ENCODE measurements at places on chromosomes 6 and 20.

DNA sequence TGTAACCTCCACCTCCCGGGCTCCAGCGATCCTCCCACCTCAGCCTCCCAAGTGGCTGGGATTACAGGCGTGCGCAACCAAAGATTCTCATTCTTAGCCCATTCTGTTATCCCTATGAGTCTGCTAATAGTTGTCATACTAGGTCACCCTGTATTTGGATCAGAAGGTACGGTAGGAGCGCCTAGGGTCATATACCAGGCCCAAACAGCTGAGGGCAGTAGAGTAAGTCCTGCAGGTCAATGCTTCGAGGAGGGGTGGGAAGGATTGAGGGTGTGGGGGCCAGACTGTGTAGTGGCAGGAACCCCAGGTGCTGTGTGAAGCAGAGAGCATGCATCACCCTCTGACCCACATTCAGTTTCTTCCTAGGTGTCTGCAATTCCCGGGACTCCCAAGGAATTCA is 22.7 kb upstream of the POU5F1 start:
- DNase-seq, result no peak

DNA sequence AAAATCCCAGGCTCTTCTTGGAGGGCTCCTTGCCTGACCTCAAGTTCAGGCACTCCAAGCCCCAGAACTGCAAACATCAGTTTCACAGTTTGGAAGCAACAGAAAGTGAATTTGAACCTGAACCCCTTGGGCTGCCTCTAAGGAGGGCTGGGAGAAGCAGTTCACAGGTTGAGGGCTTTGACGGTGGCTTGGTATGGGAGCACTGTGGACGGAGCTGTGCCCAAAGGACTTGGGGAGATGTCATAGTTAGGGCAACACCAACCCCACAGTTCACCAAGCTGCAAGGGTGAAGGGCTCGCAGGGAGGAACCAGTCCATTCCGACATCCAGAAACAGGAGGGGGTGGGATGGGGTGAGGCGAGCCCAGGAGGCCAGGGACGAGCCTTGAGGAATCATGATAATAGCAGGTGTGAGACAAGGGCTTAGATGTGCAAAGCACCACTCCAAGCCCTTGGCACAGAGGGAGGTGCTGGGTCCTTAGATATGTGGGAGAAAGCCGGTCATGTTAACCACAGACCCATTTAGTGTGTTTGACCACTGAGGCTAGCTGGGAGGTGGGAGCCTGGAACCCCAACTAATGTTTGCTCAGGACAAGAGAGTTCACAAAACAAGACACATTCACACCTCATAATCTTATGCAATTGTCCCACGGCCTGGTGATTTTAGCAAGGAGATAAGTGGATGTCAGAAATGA is 4.3 kb downstream of the CEBPB start:
- DNase-seq, result no peak

DNA sequence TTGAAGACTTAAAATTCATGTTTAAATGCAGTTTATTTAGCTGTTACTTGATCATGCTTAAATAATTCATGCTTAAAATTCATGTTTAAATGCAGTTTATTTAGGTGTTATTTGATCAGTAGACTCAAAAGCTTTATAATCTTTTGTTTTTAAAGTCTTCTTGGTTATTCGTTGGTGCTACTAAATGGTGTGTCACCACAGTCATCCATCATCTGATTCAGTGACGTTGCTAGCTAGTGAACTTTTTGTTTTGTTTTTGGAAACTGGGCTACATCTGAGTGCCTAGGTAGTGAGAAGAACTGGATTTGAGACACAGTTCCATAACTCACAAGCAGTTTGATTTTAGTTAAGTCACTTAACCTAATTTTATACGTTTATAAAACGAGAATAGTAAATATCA is 20.9 kb downstream of the SCAF8 start:
- DNase-seq, result no peak

GRCh38 chr6:148322704-148323103 is 19.9 kb upstream of the SASH1 start:
- no peak for DNase-seq

GRCh38 chr6:84854811-84855400 is 90.5 kb upstream of the TBX18 start:
- no peak for DNase-seq

GRCh38 chr20:20668639-20669038 is 43.8 kb downstream of the RALGAPA2 start:
- no peak for DNase-seq

Measured in left hindlimb (tissue), 1 donor.